Stimulated activated CD4-positive, alpha-beta T cell treated with anti-CD3 and anti-CD28 coated beads, Interleukin-1b, Interleukin-23, amount 100 ng/mL, for 48 hours (primary cell): ENCODE measurements at places on chromosomes 16 and 17.

DNA sequence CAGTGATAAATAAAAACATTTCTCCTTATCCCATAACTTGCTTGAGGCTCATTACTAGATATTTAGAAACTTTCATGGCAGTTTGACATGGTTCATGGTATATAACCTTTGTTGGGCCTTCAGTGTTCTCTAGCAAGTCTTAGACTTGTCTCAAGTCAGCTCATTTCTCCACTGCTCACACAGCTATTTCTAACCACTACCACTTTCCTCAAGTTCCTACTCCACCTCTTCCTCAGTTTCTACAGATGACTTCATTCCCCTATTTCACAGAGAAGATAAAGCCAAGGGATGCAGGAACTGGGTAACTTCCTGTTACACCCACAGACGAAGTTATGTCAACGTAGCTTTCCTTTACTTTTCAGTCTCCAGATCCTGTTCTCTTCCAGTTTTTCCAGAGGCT is 23.2 kb downstream of the NLK start:
- no peak for DNase-seq

DNA sequence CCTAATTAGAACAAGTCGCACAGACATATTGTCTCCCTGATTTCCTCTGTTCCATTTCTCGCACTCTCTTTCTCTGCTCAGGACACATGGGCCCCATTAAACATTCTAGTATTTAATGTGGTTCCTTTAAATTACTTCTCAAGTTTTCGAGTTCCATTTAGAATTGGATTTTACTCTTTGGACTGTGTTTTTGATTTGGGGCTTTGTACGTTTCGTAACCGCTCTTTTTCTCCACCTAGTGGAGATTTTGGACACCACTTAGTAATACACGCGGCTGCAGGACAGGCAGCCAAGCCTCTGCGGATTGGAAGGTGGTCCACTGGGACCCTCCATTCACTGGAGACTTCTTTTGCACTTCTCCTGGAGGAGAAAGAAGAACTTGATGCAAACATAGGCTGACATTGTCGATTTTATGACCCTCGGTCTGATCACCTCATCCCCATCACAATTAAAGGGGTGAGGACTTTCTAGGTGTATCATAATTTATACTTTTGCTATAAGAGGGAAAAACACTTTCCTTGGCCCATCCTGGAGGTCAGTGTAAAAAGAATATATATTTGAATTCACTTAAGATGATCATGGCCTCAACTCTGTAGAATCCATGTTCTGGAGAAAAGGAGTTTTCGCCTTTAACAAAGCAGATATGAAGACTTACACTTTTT is 85.7 kb downstream of the NOG start:
- no peak for DNase-seq

DNA sequence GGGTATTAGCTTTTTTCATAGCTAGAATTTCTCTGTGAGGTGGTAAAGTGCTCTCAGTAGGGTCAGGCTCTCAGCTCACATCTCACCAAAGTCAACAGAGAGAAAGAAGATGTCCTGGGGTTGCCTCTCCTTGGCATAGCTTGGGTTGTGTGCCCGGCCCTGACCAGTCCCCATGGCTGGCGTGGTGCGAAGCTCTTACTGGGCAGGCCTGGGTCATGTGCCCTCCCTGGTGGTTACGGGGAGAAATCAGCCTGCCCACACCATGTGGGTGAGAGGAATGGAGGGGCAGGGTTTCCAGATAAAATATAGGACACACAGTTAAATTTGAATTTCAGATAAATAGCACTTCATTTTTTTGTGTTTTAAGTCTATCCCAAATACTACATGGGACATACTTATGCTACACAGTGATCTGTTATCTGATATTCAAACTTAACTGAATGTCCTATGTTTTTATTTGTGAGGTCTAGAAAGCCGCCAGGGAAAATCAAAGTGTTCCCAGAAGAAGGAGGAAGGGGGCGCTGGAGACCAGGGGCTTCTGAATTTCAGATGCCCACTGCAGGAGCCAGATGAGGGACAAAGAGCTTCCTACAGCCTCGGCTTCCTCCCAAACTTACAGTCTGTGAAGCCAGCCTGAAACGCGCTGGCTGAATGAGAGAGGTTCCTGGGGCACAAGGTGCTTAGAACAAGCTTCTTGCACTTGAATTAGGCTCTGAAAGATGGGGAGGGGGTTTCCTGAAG is 45.4 kb downstream of the NKD1 start:
- no peak for DNase-seq

- DNase-seq, result no peak
These were observed 2.5 kb upstream of the CLTC start for GRCh38 chr17:59617156-59617732.

GRCh38 chr17:66625311-66625767 is 209.6 kb upstream of the CACNG5 start:
- no peak for DNase-seq

- DNase-seq, result no peak
These were observed 227.8 kb downstream of the ABCC12 start for GRCh38 chr16:47928008-47928407.

DNA sequence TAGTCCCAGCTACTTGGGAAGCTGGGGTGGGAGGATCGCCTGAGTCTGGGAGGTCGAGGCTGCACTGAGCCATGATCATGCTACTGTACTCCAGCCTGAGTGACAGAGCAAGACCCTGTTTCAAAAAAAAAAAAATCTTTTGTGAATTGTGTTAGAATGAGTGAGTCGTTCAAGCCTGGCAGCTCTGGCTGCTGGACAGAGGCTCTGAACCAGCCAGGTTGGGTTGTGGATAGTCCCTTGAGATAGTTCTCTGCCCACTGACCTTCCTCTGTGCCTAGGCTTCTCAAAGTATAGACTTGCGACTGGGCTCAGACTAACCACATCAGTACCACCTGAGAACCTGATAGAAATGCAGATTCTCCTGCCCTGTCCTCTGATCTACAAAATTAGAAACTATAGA is 2.2 kb upstream of the KSR1 start:
- DNase-seq, result no peak

GRCh38 chr17:70208825-70209555 is 39.7 kb downstream of the KCNJ2 start:
- no peak for DNase-seq

DNA sequence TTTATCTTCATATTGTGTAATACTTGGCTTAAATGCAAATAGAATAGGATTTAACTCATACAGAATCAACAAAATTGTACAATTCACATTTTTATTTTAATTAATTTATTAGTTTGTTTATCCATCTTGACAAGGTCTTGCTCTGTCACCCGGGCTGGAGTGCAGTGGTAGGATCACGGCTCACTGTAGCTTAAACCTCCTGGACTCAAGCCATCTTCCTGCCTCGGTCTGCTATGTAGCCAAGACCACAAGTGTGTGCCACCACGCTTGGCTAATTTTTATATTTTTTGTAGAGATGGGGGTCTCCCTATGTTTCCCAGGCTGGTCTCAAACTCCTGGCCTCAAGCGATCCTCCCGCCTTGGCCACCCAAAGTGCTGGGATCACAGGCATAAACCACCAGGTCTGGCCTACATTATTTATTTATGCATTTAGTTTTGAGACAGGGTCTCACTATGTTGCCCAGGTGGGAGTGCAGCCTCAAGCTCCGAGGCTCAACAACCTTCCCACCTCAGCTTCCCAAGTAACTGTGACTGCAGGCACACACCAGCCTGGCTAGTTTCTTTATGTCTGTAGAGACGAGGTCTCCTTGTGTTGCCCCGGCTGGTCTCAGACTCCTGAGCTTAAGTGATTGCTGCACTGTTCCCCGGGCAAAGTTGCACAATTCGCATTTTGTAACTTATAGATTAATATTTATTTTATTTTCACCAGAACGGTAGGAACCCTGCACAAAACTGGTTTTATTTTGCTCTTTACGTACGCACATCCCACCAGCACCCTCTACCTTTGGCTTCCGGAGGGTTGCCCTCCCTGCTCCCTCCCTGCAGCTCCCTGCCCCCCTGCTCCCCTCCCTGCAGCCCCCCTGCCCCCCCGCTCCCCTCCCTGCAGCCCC is 4.9 kb downstream of the DPEP1 start:
- DNase-seq, result no peak

DNA sequence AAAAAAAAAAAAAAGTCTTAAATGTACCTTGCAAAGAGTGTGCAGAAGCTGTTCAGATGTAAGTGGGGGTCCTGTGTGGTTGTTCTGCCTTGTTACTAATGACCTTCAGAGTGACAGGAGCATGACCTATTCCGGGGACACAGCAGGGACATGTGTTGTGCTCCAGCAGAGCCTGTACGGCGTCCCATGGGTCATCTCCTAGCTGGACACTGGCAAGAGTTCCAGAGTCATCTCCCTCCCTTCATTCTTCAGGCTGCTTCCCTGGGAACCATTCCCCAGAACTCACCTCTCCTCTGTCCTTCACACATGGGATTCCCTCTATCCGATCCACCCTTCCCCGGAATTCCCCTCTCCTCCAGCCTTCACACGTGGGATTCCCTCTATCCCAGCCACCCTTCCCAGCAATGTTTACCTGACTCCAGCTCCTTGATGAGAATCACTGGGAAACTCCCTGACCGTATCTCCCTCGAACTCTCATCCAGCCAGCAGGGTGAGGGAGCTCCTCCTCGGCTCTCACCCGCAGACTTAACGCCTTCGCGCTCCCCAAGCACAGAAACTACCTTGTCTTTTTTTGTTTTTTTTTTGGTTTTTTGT is 85.8 kb downstream of the MRM3 start:
- DNase-seq, result no peak

DNA sequence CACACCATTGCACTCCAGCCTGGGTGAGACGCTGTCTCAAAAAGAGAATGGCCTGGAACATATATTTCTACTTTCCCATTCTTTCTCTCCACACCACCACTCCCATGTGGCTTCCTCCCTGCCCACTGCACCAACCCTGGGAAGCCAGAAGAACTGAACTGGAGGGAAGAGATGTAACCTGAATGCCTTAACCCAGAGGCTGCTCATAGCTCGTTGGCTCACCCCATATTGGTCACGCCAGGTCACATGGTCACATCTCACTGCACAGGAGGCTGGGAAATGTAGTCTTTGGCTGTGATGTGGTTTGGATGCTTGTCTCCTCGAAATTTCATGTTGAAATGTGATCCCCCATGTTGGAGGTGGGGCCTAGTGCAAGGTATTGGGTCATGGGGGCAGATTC is 5.9 kb upstream of the DNAH17 start:
- no peak for DNase-seq

GRCh38 chr17:64403881-64404460 is 13.3 kb upstream of the PECAM1 start:
- no peak for DNase-seq

DNA sequence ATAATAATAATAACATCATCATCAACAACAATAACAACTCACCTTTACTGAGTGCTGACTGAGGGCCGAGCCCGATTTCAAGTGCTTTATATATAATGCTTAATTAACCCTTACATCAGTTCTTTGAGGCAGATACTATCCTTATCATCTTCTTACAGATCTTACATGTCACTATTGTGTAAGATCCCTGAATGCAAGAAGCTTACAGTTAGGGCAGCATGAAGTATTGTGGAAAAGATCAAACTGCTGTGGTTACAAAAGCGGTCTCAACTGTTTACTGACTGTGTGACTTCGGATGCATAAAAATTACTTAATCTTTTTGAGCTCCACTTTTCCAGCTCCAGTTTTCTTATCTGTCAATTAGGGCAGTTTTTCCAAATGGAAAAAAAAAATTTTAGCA is 3.3 kb downstream of the VAT1 start:
- no peak for DNase-seq

DNA sequence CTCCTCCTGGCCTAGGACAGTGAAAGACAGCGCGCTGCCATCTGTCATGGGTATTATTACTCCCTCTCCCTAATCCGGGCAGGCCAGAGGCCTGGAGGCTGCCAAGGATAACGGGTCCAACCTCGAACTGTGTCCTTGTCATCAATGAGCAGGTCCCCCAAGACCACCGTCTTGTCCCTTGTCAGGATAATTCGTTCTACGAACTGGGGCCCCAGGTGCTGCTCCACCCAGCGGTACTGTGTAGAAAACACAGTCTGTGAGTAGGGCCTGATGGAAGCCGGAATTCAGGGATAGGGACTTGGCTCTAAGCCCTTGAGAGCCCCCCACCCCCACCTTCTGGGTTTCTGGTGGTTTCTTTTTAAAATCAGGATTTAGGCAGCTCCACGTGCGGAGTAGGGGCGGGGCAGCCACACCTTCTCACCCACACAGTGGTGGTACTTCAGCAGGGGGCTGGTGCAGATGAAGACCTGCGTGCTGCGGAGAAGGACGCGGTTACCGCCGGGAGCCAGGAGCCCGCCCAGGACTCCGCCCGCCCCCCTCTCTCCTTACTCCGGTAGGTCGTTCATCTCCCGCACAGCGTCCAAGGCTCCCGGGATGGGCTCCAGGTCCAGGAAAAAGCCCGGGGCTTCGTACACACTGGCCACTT is 787 bp downstream of the NT5C start:
- peak; percentile 45 for DNase-seq

- DNase-seq, result no peak
These were observed 24.9 kb upstream of the GRB2 start for GRCh38 chr17:75430159-75430974.

DNA sequence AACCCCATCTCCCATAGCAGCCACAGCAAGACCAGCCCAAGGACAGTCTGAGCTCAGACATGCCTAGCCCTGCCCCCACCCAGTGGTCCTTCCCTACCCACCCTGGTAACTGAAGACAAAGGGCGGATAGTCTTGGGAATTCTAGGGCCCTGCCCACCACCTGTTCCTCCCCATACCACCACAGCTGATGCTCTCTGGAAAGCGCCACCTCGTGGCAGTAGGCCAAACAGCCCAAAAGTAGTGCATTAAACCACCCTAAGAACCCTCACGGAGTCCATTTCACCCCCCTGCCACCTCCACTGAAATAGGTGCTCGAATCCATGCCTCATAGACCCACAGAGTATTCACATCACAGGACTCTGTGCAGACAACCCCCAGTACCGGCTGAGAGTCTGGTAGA is 1021.4 kb downstream of the CDH8 start:
- no peak for DNase-seq

GRCh38 chr17:76079535-76079955 is 563 bp downstream of the ZACN start:
- no peak for DNase-seq

DNA sequence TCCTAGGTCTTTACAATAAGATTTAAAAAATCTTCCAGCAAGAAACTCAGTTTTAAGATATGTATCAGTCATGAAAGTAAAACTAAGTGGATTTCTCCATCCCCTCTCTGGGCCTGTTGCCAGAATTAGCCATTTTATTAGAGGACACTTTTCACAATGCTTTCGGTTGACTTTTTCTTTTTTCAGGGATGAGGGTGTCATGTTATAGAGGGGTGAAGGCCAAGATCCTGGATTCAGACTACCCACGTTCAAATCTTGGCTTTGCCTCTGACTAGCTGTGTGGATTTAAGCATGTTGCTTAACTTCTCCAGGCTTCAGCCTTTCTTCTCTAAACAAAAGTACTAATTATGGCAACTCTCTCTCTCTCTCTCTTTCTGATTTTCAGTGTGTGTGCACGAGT is 111.7 kb upstream of the COX10 start:
- DNase-seq, result no peak
